Activated CD4-positive, alpha-beta memory T cell treated with anti-CD3 and anti-CD28 coated beads for 36 hours (primary cell): ENCODE measurements at places on chromosomes 6 and 20. TPM values are rescaled to one million over a fixed set of nuclear protein-coding genes. Genes with fewer than 3 reads are reported as not detected.

MICAL1 gene
- total RNA-seq = 45.0 TPM

CITED2 gene
- total RNA-seq = 52.1 TPM

PRL gene
- total RNA-seq = not detected

SRMS gene
- total RNA-seq = not detected

RCAN2 gene
- 5.4 TPM for total RNA-seq

MTFR2 gene
- total RNA-seq = 25.2 TPM

SLC22A1 gene
- 0.99 TPM for total RNA-seq

VSTM2L gene
- not detected for total RNA-seq

NTSR1 gene
- not detected for total RNA-seq

STMN3 gene
- total RNA-seq = 17.3 TPM
